ENCODE measurements at places on chromosomes 7 and 10.

GRCh38 chr7:17144322-17144721 is 154.1 kb upstream of the AHR start:
- H3K4me3 ChIP-seq, result no peak overlapping the region
- H3K36me3 ChIP-seq, result no peaks in the 10 kb centered on the region
- H3K27me3 ChIP-seq, result no peaks in the 10 kb centered on the region
- no peak overlapping the region for H3K27ac ChIP-seq

DNA sequence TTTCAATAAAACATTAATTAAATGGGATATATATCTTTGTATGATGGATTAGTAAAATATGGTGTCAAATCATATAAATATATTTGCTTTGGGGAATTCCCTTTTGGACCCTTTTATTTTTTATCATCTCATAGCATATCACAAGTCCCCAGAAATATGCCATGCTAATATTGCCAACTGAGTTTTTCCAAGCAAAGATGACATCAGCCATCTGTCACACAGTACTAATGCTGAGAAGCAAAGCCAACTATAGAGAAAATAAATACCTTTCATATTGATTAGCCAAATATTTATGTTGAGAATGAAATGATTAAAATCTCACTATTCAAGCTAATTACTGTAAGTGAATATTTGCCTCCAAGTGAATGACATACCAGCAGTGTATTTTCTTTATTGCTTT is 575.3 kb downstream of the ETV1 start:
- no peak overlapping the region for H3K27ac ChIP-seq
- H3K36me3 ChIP-seq, result no peaks in the 10 kb centered on the region
- DNase-seq, result no peak
- H3K27me3 ChIP-seq, result no peaks in the 10 kb centered on the region
- no peaks in the 10 kb centered on the region for H3K4me1 ChIP-seq

DNA sequence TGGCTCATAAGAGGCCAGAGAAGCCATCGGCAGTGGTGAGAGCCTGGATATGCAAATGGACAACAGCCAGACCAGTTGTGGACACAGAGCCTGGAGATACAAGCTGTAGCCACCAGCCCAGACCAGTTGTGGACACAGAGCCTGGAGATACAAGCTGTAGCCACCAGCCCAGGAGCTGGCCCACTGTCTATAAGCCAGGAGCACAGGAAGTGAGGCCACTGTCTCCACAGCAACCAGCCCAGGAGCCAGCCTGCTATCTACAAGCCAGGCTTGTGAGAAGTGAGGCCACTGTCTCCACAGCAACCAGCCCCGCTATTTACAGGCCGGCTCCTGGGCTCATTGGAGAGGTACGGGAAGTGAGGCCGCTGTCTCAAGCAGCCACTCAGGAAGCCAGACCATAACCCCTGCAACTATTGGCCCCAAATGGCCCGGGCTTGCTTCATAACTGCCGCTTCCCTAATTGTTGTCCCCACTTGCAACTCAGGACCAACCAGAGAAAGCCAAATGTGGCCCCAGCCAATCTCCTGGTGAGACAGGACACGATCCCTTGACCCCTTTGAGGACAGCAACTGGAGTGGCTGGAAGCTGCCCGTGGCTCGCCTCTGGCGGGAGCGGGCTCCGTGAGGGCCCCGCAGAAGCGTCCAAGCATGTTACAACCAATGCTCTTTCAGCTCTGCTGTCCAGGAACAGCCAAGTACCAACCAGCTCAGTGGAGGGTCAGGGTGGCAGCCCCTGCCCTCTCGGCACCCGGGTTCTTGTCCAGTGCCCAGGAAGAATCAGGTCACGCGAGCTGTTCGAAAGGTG is 44.1 kb upstream of the CNPY1 start:
- H3K4me3 ChIP-seq, result no peak overlapping the region
- H3K4me1 ChIP-seq, result no peaks in the 10 kb centered on the region
- H3K36me3 ChIP-seq, result no peaks in the 10 kb centered on the region
- no peak overlapping the region for H3K27ac ChIP-seq
- no peaks in the 10 kb centered on the region for H3K27me3 ChIP-seq

DNA sequence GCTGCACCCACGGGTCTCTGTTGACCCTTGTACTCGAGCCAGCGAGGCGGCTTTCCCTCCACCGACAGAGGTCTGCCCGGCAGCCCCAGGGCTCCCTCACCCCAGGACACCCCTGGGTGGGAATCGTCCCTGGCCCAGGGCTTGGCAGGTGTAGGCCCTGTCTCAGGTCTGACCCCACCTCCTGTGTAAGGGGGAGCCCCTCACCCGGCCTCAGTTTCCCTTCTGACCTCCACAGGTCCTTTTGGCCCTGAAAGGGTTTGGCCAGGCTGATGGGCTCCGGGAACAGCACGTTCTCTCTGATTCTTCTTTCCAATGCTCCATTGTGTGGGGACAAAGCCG is 25.0 kb upstream of the ELFN1 start:
- H3K27me3 ChIP-seq, result no peaks in the 10 kb centered on the region
- H3K27ac ChIP-seq, result no peak overlapping the region
- H3K36me3 ChIP-seq, result no peaks in the 10 kb centered on the region
- DNase-seq, result no peak
- H3K4me3 ChIP-seq, result no peak overlapping the region
- peaks cover 4% of the 10 kb centered on the region for H3K4me1 ChIP-seq

- no peak for DNase-seq
- H3K4me3 ChIP-seq, result no peak overlapping the region
- H3K27ac ChIP-seq, result no peak overlapping the region
- no peaks in the 10 kb centered on the region for H3K27me3 ChIP-seq
These were observed 39.7 kb downstream of the TES start for GRCh38 chr7:116249969-116250553.

DNA sequence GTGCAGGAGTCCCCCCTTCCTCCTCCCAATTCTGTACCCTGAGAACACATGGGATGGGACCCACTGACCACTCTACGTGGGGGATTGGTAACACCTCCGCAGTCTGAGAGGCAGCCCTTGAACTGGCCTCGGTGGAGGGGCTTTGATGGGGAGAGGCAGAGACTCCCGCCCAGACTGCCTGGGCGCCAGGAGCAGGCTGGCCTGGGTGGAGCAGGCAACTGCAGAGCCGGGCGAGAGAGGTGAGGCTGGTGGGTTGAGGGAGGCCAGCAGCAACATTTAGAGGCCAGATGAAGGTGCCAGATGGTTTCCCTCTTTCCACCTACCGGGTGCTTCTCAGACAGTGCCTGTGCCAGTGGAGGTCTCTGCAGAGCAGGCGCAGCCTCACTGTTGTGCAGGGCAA is 30.7 kb upstream of the ZNF467 start:
- H3K4me1 ChIP-seq, result no peaks in the 10 kb centered on the region
- H3K27me3 ChIP-seq, result no peaks in the 10 kb centered on the region
- H3K4me3 ChIP-seq, result no peak overlapping the region
- DNase-seq, result no peak
- no peak overlapping the region for H3K27ac ChIP-seq
- H3K36me3 ChIP-seq, result no peaks in the 10 kb centered on the region

DNA sequence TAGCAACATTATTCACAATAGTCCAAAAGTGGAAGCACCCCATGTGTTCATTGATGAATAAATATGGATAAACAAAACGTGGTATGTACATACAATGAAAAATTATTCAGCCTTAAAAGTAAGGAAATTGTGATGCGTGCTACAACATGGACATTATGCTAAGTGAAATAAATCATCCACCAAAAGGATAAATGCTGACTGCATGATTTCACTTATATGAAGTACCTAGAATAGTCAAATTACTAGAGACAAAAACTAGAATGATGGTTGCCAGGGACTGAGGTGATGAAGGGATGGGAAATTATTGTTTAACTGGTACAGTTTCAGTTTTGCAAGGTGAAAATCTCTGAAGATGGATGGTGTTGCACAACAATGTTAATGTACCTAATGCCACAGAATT is 56.6 kb downstream of the THSD7A start:
- no peaks in the 10 kb centered on the region for H3K36me3 ChIP-seq
- no peaks in the 10 kb centered on the region for H3K4me1 ChIP-seq
- no peak for DNase-seq
- no peaks in the 10 kb centered on the region for H3K27me3 ChIP-seq

GRCh38 chr10:32317795-32318357 is 29.1 kb downstream of the EPC1 start:
- no peak overlapping the region for H3K27ac ChIP-seq
- no peaks in the 10 kb centered on the region for H3K4me1 ChIP-seq
- no peaks in the 10 kb centered on the region for H3K36me3 ChIP-seq

DNA sequence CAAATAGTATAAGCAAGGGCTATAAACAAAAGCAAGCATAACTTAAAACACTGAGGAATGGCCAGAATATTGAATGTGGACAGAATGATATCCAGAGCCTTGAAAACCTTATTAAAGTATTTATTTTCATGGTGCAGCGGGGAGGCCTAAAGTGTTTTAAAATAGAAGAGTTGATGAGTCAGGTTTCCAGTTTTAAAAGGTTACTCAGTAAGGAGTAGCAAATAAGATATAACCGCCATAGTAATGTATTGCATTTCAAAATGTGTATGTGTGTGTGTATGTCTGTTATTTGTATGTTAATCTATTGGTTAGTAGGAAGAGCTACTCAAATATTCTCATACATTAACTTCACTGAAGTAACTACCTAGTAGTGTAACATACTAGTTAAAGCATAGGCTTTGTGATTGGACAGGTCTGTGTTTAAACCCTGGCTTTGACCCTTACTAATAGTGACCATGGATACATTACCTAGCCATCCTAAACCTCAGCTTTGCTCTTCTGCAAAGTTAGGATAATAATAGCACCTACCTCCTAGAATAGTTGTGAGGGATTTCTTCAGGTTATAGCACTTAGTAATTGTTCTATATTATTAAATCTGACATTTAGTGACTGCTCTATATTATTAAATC is 16.9 kb downstream of the CUTC start:
- no peak overlapping the region for H3K4me3 ChIP-seq
- H3K27ac ChIP-seq, result no peak overlapping the region
- H3K27me3 ChIP-seq, result no peaks in the 10 kb centered on the region
- no peaks in the 10 kb centered on the region for H3K4me1 ChIP-seq

- no peaks in the 10 kb centered on the region for H3K4me1 ChIP-seq
- H3K27me3 ChIP-seq, result no peaks in the 10 kb centered on the region
- no peak overlapping the region for H3K4me3 ChIP-seq
- H3K36me3 ChIP-seq, result no peaks in the 10 kb centered on the region
These were observed 93.6 kb downstream of the VOPP1 start for GRCh38 chr7:55478700-55479099.

DNA sequence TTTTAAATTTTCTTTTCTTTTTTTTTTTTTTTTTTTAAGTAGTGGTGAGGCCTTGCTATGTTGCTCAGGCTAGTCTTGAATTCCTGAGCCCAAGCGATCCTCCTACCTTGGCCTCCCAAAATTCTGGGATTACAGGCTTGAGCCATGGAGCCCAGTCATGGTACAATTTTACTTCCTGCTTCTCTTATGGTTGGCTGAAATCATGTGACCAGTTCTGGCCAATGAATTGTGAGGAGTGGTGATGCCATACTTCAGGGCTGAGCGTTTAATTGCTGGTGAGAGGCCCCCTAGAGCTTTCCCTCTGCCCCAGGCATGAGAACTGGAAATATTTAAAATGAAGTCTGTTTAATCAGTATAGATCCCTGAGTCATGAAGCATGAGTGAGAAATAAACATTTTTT is 22.2 kb upstream of the BAIAP2L1 start:
- DNase-seq, result no peak
- peaks cover 11% of the 10 kb centered on the region for H3K4me1 ChIP-seq
- H3K27me3 ChIP-seq, result no peaks in the 10 kb centered on the region
- no peak overlapping the region for H3K4me3 ChIP-seq
- no peak overlapping the region for H3K27ac ChIP-seq

Measured in trophoblast cell (in vitro differentiated cells and primary cell).